ENCODE measurements at places on chromosomes 2 and 18. TPM values are rescaled to one million over a fixed set of nuclear protein-coding genes. Genes with fewer than 3 reads are reported as not detected.
A peak's percentile ranks its signal among the peaks of the same experiment; 100 is the strongest.

DNA sequence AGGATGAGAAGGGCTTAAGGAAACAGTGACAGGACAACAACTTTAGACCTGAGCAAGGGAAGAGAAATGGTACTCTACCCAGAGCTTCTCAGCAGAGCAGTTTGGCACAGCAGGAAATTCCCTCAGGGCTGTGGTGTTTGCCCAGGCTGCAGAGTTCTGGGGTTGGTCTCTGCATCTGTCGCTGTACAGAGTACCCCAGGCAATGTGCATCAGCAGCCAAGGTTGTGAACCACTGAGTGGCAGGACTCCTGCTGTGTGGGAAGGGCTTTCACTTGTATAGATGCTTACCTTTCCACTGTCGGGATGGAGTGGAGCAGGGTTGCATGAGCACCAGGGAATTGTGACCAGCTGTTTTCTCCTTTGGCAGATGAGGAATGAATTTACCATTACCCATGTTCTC lies 21.2 kb downstream of the STAMBP start:
- peaks cover 100% of the 10 kb centered on the region for H3K36me3 ChIP-seq
- peaks cover 4% of the 10 kb centered on the region for H3K4me1 ChIP-seq
- H3K4me3 ChIP-seq, result no peak overlapping the region
- DNase-seq, result no peak

DNA sequence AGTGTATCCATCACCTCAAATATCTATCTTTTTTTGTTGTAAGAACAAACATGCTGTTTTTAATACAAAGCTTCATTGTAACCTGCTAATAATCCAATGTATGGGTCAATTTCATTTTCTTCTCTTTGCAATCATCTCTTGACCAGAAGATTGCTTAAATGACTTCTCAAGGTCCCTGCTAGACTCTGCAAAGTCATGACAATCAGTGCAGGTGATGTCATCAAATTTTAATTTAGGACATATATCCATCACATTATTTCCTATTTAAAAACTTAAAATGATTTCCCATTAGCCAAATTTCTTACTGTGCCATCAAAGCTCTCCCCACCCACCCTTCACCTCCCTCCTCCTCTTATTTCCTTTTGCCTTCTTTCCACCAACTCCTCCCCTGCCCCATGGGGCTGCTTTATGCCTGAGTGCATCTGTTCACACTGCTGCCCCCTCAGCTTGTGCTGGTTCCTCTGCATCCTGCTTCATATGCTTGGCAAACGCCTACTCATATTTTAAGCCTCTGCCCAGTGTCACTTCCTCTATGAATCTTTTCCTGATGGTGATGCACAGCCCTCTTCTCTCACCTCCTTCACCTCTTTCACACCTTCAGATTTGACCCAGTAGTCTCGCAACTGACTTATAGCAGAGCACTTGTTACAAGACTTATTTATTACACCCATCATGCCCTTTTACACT lies 20.3 kb downstream of the PLEK start:
- DNase-seq, result no peak
- no peaks in the 10 kb centered on the region for H3K27me3 ChIP-seq
- H3K27ac ChIP-seq, result no peak overlapping the region
- no peak overlapping the region for H3K4me3 ChIP-seq

- no peaks in the 10 kb centered on the region for H3K27me3 ChIP-seq
- H3K36me3 ChIP-seq, result no peaks in the 10 kb centered on the region
Measured at GRCh38 chr2:146681991-146682390, 1162.8 kb upstream of the ACVR2A start.

DNA sequence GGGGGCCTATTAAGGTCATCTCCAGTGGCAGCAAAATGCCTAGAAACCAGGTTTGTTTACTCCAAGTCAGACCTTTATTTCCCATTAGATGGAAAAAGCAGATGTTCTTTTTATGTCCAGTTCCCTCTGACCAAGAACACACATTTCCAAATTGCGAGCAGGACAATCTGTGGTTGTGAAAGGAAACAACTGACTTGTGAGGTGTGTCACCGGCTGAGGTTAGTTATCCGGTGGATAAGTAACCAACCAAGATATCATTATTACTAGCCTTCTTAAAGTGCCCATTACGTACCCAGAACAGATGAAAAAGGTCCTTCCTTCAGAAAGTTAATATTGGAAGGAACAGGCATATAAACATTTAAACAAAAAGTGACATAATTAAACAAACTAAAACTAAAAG lies 112.9 kb downstream of the THADA start:
- no peak overlapping the region for H3K4me3 ChIP-seq
- no peak overlapping the region for H3K27ac ChIP-seq
- no peaks in the 10 kb centered on the region for H3K27me3 ChIP-seq

DNA sequence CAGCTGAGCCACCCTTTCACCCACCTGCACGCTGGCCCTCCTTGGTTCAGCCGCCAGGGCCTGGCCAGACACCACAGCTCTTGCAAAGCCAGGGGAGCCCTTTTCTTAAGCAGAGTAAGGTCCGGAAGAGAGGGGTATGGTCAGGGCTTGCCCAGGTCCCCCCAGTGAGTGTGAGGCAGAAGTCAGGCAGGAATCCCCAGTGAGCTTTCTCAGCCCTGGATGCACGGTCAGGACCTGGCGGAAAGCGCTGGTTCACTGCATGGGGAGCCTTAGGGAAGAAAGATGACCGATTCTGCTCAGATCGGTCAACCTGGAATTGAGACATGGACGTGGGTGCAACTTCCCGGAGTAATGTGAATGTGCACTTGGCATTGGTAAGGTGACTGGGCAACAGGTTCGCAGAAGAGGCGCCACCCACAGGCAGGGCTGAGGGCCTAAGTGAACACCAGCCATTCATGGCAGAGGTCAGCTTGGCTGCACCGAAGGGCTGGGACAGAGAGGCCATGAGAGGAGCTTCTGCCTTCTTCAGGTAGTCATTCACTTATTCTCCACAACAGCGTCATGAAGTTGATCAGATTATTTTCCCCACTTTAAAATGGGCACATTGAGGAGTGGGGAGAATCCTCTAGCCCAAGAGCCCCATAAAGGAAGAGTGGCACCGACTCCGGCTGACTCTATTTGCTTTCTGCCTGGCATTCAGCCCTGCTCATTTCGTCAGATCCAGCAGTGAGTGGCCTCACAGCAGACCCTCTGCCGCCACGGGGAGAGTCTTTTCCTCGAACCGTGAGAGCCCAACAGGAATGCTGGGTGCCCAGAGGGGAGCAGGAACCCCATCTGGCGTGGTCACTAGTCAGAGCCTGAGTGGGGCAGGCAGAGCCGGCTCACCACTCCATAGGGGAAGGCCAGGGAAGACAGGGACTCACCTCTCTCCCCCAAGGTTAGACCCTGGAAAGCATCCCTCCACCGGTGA lies 35.8 kb downstream of the SCTR start:
- DNase-seq, result no peak
- H3K4me3 ChIP-seq, result no peak overlapping the region
- H3K36me3 ChIP-seq, result no peaks in the 10 kb centered on the region
- peaks cover 50% of the 10 kb centered on the region for H3K4me1 ChIP-seq

GRCh38 chr2:207110715-207111114 lies 55.0 kb downstream of the KLF7 start:
- no peak overlapping the region for H3K4me3 ChIP-seq
- DNase-seq, result no peak
- no peak overlapping the region for H3K27ac ChIP-seq
- H3K36me3 ChIP-seq, result peaks cover 44% of the 10 kb centered on the region
- H3K4me1 ChIP-seq, result no peaks in the 10 kb centered on the region
- H3K27me3 ChIP-seq, result no peaks in the 10 kb centered on the region

DNA sequence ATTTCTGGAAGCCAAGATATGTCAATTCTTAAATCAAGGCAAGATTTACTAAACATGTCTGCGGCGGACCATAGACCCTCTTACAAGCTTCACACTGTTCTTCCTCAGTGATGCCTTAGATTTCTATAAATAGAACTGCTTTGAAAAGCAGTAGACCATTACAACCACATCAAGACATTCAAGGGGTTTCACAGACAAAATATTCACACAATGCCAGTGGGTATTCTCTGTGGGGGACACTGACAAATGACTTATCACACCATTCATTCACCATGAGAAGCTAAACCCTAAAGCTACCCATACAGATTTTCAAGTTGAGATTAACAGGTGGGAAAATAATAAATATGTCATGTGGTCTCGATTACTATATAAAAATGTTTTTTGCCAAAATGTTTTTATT lies 15.9 kb upstream of the LRRTM4 start:
- no peak overlapping the region for H3K4me3 ChIP-seq
- H3K36me3 ChIP-seq, result no peaks in the 10 kb centered on the region
- no peaks in the 10 kb centered on the region for H3K4me1 ChIP-seq
- H3K27ac ChIP-seq, result no peak overlapping the region

DNA sequence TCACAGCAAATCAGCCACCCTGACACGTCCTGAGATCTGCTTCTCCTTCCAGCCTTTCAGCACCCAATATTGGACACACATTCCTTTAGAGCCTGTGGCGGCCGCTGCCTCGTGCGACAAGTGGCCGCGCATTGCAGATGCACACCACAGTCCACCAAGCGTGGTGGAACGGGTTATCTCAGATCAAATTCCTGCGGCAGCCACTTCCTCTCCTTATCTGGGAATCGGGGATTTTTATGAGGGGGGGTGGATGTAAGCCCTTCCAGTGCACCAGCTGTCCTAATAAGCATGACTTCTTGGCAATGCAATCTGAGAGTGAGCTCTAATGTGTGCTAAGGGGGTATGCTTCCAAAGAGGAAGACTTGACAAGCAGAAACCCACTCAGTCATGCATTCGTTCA lies 18.3 kb upstream of the BMP10 start:
- no peaks in the 10 kb centered on the region for H3K4me1 ChIP-seq
- no peaks in the 10 kb centered on the region for H3K27me3 ChIP-seq
- DNase-seq, result no peak
- H3K36me3 ChIP-seq, result no peaks in the 10 kb centered on the region
- H3K4me3 ChIP-seq, result no peak overlapping the region

DNA sequence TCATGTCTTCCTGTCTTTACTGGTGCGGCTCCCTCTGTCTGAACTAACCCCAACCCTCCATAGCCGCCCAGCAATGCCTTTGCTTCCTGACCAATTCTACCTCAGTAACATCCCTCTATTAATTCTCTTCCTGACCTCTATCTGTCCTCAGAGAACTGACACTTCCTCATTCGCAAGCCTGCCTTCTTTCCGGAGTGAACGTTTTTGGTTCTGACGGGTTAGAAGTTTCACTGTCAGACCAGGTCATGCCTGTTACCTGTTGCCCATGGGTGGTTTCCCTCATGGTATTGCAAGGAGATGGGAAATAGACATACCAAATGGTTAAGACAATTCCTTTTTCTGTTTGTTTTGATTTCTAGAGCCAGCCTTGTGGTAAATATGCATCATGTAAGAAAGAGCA lies 453.4 kb upstream of the SLC14A2 start:
- H3K36me3 ChIP-seq, result no peaks in the 10 kb centered on the region
- H3K4me1 ChIP-seq, result peaks cover 6% of the 10 kb centered on the region
- no peaks in the 10 kb centered on the region for H3K27me3 ChIP-seq
- H3K4me3 ChIP-seq, result no peak overlapping the region

- H3K27me3 ChIP-seq, result no peaks in the 10 kb centered on the region
- H3K36me3 ChIP-seq, result no peaks in the 10 kb centered on the region
- H3K4me1 ChIP-seq, result peaks cover 38% of the 10 kb centered on the region
- H3K27ac ChIP-seq, result no peak overlapping the region
- no peak for DNase-seq
Measured at GRCh38 chr2:43420389-43420801, 175.4 kb downstream of the THADA start.

- H3K36me3 ChIP-seq, result no peaks in the 10 kb centered on the region
- peak overlapping the region; percentile 62 for H3K4me3 ChIP-seq
- H3K27me3 ChIP-seq, result no peaks in the 10 kb centered on the region
Measured at GRCh38 chr2:37343537-37344434, 644 bp upstream of the QPCT start.

GRCh38 chr2:156481312-156481711 lies 45.1 kb downstream of the GPD2 start:
- H3K27ac ChIP-seq, result no peak overlapping the region
- peaks cover 11% of the 10 kb centered on the region for H3K4me1 ChIP-seq
- DNase-seq, result no peak
- no peak overlapping the region for H3K4me3 ChIP-seq
- H3K36me3 ChIP-seq, result peaks cover 7% of the 10 kb centered on the region
- H3K27me3 ChIP-seq, result no peaks in the 10 kb centered on the region

DNA sequence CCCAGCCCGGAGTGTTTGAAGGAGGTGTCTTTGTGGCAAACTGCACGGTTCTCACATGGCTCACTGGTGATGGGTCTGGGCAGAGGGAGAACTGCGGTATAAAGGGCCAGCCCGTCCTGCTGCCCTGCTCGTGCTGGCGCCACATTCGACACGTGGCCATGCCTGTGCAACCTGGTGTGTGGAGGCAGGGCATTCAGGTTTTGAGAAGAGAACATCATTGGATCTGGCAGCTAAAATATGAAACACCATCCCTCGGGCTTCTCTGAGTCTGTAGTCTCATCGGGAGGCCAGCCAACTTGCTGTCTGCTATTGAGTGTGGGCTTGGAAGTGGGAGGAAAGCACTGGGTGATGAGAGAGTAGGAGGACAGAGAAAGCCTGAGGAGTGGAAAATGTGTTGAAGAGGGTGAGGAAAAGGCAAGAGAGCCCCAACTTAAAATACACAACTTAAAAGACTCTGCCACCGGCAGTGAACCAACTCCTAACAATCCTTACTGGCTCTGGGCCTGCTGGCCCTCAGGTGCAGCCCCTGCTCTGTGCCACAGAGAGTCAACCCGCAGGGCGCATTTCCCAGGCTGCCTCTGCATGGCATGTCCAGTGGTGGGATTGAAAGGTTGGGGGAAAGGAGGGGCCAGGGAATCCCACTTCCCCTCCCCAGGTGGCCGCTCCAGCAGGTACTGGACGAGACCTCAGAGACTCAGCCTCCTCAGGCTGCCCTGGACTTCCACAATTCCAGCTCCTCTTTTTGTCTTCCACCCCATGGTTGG lies 112.7 kb upstream of the DLX2 start:
- no peak for DNase-seq
- H3K27me3 ChIP-seq, result no peaks in the 10 kb centered on the region
- H3K4me3 ChIP-seq, result no peak overlapping the region
- H3K36me3 ChIP-seq, result no peaks in the 10 kb centered on the region

DNA sequence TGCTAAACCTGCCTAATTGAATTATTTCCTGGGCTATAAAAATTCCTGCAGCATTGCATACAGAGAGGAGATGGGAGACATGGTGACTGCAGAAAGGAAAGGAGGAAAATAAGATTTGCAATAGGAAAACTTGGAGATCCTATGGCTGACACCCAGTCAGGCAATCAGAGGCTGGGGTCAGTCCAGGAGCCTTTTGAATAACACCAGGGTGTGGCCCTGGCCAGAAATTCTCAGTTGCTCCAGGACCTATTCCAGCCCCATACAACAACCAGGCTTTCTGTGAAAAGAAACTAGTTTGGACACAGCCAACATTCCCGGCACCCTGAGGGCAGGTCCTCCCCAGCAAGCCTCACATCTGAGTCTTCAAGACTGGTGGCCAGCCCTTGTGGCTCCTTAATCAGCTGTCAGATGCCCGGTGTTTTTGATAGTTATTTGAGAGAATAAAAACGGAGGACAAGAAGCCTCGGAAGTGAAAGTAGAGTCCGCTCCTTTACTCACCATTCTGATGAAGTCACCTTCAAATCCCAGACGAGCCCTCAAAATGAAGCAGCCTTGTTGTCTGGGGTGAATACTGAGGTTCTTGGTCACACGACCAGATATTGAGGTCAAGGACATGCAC lies 31.1 kb upstream of the GMCL1 start:
- peaks cover 33% of the 10 kb centered on the region for H3K36me3 ChIP-seq
- peak; percentile 33 for DNase-seq
- peaks cover 48% of the 10 kb centered on the region for H3K4me1 ChIP-seq
- no peaks in the 10 kb centered on the region for H3K27me3 ChIP-seq
- peak overlapping the region; percentile 69 for H3K27ac ChIP-seq
- H3K4me3 ChIP-seq, result peak overlapping the region; percentile 11

The DCAF17 gene
- total RNA-seq, result 28.6 TPM

The ABCB11 gene
- 0.18 TPM for total RNA-seq

The TCF23 gene
- total RNA-seq, result not detected

The OSR1 gene
- total RNA-seq, result 1.3 TPM

The C2orf78 gene
- total RNA-seq, result not detected

The SERPINB7 gene
- total RNA-seq, result not detected

The LONRF2 gene
- total RNA-seq, result 32.1 TPM

The ST6GAL2 gene
- 0.45 TPM for total RNA-seq

The MREG gene
- 5.5 TPM for total RNA-seq
